ENCODE measurements at places on chromosomes 6 and 20.

GRCh38 chr20:37994512-37994911 is 38.7 kb downstream of the TTI1 start:
- DNase-seq = no peak

GRCh38 chr20:3846378-3846739 is 275 bp upstream of the MAVS start:
- DNase-seq = no peak

- no peak for DNase-seq
Observed at GRCh38 chr6:157486572-157486971, 105.6 kb downstream of the ZDHHC14 start.

DNA sequence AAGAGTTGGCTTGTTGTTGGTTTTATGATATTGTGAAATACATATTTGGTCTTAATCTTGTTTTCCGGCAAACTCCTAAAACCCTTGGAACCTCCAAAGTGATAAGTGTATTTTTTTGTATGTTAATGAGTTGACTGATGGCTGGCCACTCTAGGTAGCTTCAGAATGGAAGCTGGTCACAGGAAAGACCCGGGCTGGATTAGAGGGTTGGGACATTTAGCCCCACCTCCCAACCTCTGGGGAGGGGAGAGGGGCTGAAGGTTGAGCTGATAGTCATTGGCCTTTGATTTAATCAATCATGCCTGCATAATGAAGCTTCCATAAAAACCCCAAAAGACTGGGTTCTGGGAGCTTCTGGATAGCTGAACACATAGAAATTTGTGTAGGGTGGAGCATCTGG is 42.7 kb downstream of the SASH1 start:
- no peak for DNase-seq

- no peak for DNase-seq
Observed at GRCh38 chr6:28402197-28402596, 2.6 kb upstream of the ZSCAN12 start.

DNA sequence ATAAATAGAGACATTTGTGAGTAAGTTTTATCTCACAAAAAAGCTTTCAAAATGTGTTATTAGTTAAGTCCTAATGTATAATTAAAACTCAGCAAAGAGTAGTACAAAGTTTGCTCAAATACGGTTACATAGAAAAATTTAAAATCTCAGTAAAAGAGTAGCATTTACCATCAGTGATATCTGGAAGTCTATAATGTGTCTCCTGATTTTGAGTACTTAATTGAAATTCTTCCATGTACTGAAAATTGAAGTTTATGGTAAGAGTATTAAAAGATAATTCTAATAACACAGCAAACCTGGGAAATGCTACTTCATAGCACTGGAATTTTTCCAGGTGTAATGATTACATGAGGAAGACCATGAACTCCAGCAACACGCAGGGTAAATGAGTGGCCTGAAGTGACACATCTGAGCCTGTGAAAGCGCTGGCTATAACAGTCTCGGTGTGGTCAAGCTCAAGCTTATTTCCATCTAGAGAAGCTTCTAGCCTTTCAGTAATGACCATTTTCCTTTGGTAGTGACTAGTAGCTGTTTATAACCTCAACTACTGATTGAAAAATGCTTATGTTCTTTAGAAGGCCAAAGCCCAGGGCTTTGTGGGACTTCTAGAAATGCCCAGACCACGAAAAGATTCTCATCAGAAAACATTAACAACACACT is 203.2 kb downstream of the ISM1 start:
- DNase-seq = no peak

GRCh38 chr6:23420659-23421350 is 705.2 kb upstream of the NRSN1 start:
- DNase-seq = no peak

DNA sequence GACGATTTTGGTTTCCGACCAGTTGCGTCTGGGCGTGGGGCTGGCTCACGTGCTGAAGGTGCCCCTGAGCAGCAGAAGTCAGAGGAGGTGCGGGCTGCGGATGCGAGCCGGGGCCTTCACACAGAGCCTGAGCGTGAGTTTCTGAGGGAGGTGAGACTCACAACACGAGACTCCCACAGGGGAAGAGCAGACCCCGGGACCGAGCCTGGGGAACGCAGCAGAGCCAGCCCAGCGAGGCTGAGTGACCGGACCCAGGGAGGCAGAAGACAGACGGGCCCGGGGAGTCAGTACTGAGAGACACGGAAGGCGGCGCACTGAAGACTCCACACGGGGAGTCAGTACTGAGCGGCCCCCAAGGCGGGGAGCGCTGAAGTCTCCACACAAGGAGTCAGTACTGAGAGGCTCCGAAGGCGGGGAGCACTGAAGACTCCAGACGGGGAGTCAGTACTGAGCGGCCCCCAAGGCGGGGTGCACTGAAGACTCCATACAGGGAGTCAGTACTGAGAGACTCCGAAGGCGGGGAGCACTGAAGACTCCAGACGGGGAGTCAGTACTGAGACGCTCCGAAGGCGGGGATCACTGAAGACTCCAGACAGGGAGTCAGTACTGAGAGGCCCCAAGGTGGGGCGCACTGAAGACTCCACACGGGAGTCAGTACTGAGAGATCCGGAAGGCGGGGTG is 77.8 kb downstream of the DLL1 start:
- DNase-seq = no peak

- DNase-seq = no peak
Observed at GRCh38 chr6:3789018-3789895, 37.7 kb upstream of the PXDC1 start.

Data from DMS153 (cell line).